Activated CD8-positive, alpha-beta memory T cell treated with anti-CD3 and anti-CD28 coated beads for 4 hours (primary cell): ENCODE measurements at places on chromosomes 3 and 15.

- DNase-seq: no peak
Measured at GRCh38 chr3:159091936-159092335, 290.1 kb downstream of the MFSD1 start.

GRCh38 chr3:136209921-136210320 is 13.8 kb upstream of the MSL2 start:
- DNase-seq: no peak

DNA sequence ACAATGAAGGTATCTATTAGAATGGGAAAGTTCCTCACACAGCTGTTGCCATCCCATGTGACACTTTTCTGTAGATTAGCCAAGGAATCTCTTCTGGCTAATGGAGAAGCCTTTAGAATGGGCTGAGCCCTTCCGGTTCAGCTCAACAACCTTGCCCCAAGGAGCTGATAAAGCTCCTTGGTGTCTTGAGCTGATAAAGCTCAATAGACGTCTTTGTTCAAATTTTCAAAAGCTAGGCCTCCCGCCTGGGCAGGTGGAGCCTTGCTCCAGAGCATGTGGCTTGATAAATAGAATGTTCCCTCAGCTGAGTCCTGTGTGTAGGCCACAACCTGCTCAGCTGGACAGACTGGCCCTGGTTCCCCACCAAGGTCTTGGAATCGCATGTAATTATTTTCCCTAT is 7.2 kb upstream of the BNIP2 start:
- no peak for DNase-seq

GRCh38 chr15:100310041-100310405 is 31.8 kb downstream of the ADAMTS17 start:
- no peak for DNase-seq

DNA sequence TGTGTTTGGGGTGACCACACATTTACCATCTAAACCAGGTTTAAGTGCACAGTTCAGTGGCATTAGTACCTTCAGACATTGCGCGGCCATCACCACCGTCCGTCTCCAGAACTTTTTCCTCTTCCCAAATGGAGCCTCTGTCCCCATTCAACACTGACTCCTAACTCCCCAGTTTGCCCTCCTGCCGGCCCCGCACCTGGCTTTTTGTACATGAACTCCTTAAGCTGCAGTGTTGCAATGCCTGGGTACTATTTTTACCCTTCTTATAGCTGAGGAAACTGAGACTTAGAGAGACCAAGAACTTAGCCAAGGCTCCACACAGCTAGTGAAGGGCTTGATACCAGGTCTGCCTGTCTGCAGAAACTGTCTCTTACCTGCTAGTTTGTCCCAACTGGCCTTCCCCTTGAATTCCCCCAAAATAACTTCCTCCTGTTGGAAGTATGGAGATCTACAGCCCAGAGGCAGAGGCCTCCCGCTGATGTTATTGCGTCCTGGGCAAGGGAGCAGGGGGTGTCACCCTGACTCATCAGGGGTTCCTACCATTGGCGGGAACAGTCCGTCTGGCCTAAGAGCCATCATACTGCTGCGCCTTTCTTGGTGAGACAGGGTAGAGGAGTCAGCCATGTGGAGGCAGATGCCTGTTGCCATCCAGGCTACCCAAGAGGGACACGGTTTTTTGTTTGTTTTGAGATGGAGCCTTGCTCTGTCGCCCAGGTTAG is 65.6 kb downstream of the GRIP2 start:
- no peak for DNase-seq

DNA sequence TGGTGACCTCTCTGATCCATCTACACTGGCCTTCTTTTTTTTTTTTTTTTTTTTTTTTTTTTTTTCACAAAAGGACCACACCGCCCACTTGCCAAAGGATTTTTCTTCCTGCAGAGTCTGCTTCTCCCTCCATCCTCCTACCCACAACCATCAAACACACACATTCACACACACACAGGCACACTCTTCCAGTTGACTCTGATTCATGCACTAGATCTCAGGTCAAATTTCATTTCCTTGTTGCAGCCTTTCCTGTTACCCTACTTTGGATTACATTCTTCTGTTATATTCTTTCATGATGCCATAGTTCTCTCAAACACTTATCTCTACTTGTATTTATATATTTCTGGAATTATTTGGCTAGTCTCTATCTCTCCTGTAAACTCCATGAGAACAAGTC is 133.9 kb downstream of the STAC start:
- no peak for DNase-seq

DNA sequence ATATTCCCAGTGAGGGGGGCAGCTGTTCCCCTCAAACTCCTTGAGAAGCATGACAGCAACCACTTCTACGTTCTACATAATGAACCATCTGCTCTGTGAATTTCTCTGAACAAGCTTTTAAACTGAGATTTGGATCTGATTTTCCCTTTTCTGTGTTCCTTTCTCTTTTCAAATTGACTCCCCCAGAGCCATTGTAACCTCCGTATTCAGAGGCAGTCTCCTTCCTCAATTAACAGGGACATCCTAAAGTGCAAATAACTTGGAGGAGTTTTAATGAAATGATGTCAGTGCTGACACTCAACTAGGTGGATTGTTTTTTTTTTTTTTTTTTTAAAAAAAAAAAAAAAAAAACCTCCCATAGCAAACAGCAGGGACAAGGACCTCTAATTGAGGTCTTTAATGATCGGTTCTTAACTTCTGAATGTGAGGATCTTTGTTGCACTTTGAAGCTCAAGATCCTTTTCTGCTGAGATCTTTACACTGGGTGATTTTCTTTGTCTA is 48.8 kb downstream of the ADAMTS9 start:
- DNase-seq: no peak

DNA sequence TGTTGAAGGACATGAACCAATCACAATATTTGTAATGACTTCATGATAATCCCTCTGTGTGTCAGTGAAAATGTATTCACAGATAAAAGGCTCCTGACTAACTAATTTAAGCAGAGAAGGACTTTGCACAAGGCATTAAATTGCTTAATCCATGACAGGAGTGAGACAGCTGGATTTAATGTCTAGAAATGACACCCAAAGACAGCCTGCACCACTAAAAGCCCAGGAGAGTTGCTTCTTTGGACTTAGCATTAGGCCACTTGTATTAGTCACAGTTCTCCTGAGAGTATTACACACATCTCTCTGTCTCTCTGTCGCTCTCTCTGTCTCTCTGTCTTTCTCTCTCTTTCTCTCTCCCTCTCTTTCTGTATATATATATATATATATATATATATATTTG is 180.4 kb downstream of the GOLGA8K start:
- no peak for DNase-seq

DNA sequence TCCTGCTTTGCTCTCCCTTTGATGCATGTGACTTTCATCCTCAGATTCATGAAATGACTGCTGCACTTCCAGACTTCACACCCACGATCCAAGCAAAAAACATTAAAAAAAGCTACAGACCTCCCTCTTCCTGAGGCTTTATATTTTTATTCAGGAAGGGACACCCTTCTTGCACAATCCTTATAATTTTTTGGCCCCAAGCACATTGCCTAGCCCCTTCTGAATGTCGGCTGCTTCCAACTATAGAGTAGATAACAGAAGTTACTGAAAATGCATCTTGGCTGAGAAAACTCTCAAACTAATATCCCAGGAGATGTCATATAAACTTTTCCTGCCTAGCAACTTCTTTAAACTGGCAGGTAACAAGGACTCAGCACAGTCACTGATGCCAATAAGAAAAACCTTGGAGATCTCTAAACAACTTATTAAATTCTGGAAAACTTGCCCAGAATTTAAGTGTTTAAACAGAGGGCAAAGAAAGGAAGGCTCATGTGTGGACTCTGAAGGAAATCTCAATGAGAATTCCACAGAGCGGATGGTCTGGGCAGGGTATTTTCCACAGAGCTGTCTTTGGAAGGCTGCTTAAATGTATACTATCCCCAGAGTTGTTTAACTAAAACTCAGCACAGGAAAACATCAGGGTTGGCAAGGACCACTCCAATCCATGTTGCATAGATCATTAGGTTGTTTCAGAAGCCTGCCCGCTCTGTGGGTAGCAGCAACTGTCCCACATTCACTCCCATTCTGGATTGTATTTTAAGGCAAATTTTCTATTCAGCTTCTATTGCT is 746.8 kb upstream of the LMCD1 start:
- DNase-seq: no peak

DNA sequence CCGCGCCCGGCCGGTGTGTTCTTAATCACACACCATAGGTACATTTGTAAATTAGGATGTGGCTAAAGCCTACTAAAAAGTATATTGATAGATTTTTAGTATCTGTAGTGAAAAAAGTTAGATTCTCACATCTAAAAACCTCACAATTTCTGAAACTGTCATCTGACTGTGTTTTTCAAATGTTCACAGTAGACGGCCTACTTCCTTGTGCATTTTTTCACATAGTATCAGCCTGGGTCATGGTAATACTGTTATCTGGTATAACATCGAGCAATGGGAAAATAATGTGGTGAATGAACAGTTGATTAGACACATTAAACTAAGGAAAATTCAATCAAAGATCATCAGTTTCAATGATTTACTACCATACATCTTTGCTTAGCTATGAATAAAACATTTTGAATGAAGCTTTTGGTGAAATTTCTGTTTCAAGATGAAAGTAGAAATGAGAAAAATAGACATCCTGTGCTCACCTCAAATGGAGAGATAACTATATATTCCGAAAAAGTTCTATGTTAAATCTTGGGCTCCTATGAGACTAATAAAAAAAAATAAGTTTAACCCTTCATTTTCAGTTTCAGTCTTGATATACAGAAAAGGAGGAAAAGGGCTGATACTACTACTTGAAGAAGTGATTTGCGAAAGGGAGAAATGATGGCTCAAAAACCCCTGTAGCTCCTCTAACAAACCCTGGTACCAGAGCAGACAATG is 262.7 kb downstream of the ZBTB20 start:
- DNase-seq: no peak

- no peak for DNase-seq
Measured at GRCh38 chr3:4906107-4906621, 73.1 kb upstream of the BHLHE40 start.

DNA sequence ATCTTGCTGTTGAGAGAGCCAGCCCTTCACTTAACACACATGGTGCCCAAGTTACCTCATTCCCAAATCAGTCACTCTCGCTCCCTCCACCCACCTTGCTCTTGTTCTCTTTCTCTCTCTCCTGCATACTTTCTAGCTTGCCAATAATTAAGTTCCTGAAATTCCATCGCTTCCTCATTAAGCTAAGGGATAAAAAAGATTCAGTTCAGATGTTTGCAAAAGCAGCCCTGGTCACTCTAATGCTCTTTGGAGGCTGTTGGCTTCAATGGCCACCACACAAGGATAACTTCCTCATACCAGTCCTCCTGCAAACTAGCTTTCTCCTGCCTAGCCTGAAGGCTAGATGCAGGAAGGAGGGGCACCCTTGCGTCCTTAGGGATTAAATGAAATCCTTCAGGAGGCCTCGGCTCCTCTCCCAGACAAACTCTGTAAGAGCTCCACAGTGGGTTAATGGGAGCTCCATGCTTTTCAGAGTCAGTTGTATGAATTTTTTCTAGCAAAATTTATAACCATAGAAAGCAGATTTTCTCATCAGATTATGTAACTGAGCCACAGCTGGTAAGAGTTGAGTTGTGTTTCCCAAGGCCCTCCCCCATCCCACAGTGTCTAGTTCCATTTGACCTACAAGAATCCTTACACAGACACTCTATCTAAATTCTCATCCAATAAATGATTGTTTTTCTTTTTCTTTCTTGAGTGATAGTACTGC is 176.6 kb upstream of the TRIM42 start:
- no peak for DNase-seq

DNA sequence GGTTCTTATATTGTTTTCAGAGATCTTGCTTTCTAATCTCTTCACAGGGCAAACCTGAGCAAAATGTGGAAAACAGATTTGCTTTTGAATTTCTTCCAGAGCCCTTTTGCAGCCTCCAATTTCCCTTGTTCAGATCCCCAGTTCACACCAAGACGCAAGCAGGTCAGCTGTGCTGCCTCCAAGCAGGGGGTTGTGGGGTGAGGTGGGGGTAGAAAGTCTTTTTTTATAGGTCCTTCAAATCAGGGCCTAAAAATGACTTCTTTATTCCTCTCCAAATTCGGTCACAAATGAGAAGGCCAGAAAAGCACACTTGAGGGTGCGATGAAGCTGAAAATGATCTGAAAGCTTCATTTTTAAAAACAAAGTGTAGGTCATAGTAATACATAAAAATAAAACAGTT is 26.3 kb upstream of the AVEN start:
- DNase-seq: no peak

GRCh38 chr3:183193762-183194689 is 31.5 kb upstream of the LAMP3 start:
- DNase-seq: no peak

DNA sequence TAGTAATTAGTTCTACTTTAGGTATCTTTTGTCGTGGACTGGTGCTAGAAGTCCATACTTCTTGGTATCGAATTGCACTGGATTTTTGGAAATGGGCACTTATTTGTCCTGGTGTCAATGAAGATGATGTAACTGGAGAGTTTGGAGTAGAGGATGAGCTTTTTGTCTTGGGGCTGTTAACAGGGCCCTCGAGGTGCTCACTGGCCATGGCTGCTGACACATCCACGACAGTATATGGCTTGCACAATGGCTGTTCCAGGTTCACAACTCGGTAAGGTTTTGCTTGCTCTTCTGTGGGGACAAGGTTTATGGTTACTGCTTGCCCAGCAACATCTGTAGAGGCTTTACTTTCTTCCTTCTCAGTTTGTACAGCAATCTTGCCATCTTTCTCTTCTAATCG is 109.4 kb upstream of the TSPAN3 start:
- no peak for DNase-seq

DNA sequence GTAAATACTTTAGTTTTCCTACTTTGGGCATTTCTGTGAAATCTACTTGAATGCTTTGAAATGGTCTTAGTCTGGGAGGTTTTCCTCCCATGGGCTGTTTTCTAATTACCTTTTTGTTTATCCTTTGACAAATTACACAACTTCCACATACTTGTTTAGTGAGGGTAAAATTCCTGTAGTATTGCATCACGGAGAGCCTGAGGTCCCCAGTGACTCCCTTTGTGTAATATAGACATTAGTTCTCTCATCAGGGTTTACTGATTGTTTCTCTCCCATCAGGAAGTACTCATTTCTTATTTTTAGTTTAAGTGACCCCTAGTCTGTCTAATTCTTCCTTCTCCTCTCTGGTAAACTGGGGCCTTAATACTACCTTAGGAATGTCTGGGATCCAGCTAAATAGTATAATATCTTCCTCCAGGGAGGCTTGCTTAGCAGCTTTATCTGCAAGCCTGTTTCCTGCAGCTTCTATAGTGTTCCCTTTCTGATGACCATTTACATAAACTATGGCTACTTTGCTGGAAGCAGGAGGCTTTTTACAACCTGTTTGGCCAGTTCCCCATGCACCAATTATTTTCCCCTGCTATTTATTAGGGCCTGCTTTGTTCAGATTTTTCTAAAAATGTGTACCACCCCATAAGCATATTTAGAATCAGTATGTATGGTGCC is 87.2 kb upstream of the XCR1 start:
- no peak for DNase-seq

DNA sequence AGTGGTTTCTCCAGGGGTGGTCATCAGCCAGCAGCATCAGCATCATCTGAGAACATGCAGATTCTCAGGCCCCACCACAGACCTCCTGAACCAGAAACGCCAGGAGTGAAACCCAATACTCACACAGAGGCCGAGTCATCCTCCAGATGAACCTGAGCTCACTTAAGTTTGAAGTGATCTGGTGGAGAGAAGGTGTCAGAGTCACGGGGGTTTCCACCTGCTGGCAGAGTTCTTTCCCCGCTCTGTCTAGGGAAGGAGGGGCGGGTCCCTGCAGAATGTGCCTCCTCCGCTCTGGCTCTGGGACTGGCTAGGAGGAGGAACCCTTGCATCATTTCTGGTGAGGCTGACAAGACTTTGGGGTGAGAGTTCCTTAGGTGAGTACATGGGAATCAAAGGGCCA is 13.3 kb upstream of the KIF23 start:
- DNase-seq: no peak

GRCh38 chr15:38885001-38885400 is 320.4 kb upstream of the RASGRP1 start:
- no peak for DNase-seq
